ENCODE measurements at places on chromosomes 11 and 22. TPM values are rescaled to one million over a fixed set of nuclear protein-coding genes. Genes with fewer than 3 reads are reported as not detected.

GRCh38 chr11:45470151-45470793 lies 184.1 kb upstream of the SYT13 start:
- DNase-seq = peak; percentile 18

Gene GDPD5
- 10.8 TPM for total RNA-seq

Gene GPR83
- not detected for total RNA-seq

GRCh38 chr11:21614961-21615360 lies 577.9 kb upstream of the ANO5 start:
- DNase-seq = no peak

- DNase-seq = no peak
Observed at GRCh38 chr11:29656597-29656996, 360.2 kb downstream of the KCNA4 start.

GRCh38 chr11:116771935-116772334 lies 852 bp downstream of the BUD13 start:
- no peak for DNase-seq

Gene NAALADL1
- 34.4 TPM for total RNA-seq

- no peak for DNase-seq
Observed at GRCh38 chr11:123797114-123797513, 9.0 kb downstream of the OR6M1 start.

Gene MYOD1
- total RNA-seq = not detected

Gene APOBEC3H
- 0.69 TPM for total RNA-seq

- no peak for DNase-seq
Observed at GRCh38 chr11:120832481-120833238, 191.2 kb upstream of the TBCEL start.

Gene PDGFD
- total RNA-seq = 57.9 TPM

GRCh38 chr11:1547467-1548098 lies 24.5 kb downstream of the DUSP8 start:
- DNase-seq = no peak

DNA sequence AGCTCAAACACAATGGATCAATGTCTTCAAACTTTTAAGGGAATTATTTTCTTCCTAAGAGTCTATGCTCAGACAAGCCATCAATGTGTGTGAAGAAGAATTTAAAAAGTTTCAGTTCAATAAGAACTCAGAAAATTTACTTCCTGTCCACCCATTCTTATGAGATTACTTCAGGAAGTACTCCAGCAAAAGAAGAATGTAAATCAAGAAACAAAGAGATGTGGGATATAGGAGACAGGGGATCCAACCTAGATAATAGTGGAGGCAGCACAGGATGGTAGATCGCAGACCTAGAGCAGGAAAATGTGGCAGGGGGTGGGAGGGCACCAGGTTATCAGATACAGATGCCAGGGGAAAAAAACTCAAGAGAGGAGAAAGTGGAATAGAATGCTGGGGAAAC lies 170.6 kb downstream of the MPPED1 start:
- no peak for DNase-seq

- DNase-seq = no peak
Observed at GRCh38 chr11:68686486-68686885, 2.1 kb downstream of the GAL start.

GRCh38 chr11:45423475-45424120 lies 137.5 kb upstream of the SYT13 start:
- no peak for DNase-seq

GRCh38 chr11:55634813-55635212 lies at the start of gene OR4P4:
Gene OR4P4 (plus strand): TSS chr11:55635113.
- no peak for DNase-seq

- DNase-seq = no peak
Observed at GRCh38 chr11:17791144-17791543, 56.6 kb downstream of the KCNC1 start.

- no peak for DNase-seq
Observed at GRCh38 chr11:95444309-95445241, 213.6 kb upstream of the SESN3 start.

Gene AMPD3
- total RNA-seq = 6.4 TPM

Gene HTR3A
- 0.14 TPM for total RNA-seq

- no peak for DNase-seq
Observed at GRCh38 chr11:113840932-113841664, 34.3 kb downstream of the USP28 start.

DNA sequence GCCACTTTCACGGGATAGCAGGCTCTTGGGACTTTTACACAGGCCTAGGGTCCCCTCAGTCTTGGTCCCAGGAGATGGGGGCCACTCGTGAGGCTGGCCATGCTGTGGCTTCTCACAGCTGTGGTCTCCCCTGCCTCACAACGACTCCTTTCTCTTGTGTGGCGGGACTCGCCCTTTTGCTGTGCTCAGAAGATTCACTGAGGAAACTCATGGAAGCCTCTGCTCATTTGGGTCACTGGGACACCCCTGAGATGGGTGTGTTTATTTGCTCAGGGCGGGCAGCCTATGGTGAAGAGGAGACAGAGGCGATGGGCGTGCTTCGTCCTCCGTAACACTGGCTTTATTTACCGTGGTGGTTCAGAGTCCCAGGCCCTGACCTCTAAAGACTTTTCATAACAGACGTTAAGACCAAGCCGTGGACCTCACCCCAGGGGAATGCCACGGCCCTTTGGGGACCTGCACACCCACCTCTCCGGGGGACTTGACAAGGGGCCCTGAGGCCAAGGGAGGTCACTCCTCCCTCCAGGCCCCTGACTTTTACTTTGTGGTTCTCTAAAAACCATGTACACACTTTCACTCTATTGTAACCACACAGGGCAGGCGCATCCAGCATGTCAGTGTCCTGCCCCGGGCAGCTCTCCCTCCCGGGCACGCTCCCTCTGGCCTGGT lies 15.5 kb downstream of the TEF start:
- no peak for DNase-seq

GRCh38 chr22:41106122-41106968 lies 14.0 kb downstream of the EP300 start:
- DNase-seq = no peak

DNA sequence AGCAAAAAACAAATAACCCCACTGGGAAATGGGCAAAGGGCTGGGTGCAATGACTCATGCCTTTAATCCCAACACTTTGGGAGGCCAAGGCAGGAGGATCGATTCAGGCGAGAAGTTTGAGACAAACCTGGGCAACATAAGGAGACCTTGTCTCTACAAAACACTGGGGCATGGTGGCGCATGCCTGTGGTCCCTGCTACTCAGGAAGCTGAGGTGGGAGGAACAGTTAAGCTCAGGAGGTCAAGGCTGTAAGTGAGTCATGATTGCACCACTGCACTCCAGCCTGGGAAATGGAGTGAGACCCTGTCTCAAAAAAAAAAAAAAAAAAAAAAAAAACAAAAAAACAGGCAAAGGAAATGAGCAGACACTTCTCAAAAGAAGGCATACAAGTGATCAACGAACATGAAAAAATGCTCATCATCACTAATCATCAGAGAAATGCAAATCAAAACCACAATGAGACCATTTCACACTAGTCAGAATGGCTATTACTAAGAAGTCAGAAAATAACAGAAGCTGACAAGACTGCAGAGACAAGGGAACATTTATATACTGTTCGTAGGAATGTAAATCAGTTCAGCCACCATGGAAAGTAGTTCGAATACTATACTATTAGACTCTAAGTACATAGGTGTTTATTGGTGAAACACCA lies 48.2 kb upstream of the SMCO4 start:
- DNase-seq = no peak

DNA sequence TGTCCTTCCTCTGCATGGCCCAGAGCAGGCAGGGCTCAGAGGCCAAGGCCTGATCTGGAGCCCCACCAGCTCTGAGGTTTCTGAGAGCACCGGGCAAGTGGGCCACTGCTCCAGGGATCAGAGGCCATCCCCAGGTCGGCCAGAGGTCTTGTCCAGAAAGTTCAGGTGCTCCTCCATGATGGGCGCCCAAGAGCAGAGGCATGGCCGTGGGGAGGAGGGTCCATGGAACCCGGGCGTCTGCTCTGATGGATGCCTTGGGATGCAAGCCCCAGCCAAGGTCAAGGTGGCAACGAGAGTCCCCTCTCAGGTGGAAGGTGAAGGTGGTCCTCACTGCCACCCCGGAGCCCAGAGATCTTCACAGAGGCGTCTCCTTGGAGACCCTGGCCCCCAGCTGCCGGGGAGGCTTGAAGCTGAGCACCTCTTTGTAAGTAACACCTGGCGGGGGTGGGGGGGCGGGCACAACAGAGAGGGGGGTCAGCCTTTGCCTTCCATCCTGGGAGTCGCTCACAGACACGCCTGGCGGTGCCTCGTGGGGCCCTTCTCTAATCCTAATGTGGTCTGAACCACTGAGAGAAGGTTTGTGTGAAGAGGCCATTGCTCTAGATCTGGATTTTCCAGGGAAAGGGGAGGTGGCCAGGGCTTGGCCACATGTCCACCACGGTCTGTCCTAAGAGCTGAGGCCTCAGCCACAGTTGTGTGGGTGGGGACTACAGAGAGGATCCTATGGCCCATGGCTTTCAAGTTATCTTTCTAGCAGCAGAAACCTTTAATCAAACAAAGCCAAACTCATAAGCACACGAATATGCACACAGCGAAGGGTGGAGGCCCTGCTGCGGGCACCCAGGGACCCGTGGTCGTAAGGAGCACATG lies 2.2 kb upstream of the HDAC10 start:
- DNase-seq = no peak

All from uterus (tissue), 4 donors.